ENCODE measurements at places on chromosomes 7 and 10.

DNA sequence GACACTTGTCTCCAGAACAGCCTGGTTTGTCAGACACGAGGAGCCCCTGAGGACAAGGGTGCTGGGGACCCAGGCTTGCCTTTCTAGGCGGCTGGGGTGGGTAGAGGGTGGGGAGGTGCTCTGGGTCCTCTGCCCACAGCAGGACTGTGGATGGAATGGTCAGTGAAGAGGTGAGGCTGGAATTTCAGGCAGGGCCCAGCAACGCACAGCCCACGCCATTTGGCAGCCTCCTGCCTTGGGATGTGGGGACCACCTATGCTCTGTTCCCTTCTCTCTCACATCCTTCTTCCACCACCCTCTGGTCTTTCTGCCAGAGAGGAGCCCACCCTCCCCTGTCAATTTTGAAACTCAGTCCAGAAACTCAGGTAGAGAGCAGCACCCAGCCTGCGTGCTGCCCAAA is 103.2 kb downstream of the CXCL12 start:
- no peak for DNase-seq

GRCh38 chr7:98314469-98314868 is 33.0 kb downstream of the BRI3 start:
- DNase-seq, result no peak

GRCh38 chr10:23158370-23158769 is 33.7 kb upstream of the PTF1A start:
- DNase-seq, result peak; percentile 30

- no peak for DNase-seq
Observed at GRCh38 chr10:120628197-120628596, 171.2 kb downstream of the PLPP4 start.

DNA sequence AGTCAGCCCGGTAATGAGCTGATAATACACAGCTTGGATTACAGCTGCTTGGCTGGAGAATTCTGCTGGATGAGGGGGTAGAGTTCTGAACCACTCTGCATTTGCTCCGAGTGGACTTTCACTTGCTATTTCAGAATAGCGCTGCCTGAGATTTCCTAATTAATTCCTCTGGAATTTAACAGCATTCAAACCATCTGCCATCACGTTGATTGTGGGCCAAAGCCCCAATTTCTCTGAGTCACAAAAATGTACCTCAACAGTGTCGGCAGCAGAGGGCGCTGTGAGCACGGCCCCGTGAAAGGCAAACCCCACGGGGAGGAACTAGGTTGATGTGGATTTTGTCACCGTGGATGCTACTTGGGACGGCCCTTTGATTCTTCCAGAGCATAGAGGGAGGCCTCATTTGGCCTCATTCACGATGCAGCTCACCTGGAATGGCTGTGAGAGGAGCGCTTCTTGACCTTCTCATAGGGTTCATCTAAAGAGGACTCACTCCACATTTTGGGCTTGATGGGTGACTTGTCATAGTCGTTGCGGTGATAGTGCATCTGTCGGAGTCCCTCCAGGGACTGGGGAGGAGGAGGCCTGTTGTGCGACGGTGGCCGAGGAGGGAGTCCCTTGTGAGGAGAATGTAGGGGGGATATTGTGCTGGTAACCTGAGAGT is 73.3 kb downstream of the PRPF18 start:
- peak; percentile 21 for DNase-seq

DNA sequence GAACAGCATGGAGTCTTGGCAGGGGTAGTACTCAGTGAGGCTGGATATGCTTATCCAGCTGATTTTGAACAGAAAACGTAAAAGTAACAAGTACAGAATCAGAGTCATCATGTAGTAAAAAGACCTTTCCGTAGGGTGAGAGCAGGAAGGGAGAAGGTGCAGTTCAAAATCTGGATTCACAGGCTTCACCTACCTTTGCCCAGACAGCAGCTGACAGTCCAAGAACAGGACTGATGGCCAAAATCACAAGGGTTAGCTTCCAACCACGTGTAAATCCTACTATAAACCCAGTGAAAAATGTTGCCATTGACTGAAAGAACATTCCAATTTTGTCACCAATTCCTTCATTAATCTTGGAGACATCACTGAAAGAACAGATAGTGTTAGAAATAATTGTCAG is 34.8 kb downstream of the ABCB1 start:
- DNase-seq, result no peak

DNA sequence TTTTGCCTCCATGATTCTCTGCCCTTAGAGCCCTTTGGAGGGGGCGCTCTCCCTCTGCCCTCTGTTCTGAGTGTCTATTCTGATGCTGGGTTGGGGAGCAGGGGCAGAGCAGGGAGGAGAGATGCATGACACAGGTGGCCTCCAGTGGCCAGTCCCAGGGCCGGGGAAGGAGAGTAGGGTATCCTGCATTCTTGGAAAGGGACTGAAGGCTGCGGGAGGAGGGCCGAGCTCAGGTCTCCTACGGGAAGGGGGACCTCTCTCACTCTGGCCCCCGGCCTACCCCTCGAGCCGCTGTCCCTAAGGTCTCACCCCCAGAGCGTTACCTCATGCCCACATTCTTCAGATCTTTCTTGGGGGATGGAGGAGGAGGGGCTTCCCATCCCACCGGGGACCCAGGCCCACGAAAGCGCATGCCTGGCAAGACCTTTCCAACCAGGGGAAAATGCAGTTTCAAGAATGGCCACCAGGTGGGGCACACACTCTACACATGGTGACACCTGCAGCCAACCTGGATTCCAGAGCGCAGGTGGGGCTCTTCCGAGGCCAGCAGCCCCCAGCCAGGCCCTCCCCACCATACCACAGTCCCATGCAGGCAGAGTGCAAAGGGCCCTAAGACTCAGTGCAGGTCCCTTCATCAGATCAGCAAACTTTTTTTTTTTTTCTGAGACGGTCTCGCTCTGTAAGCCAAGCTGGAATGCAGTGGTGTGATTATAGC is 86.4 kb downstream of the MYL10 start:
- no peak for DNase-seq

GRCh38 chr10:43210556-43210955 is 56.3 kb downstream of the RASGEF1A start:
- no peak for DNase-seq

DNA sequence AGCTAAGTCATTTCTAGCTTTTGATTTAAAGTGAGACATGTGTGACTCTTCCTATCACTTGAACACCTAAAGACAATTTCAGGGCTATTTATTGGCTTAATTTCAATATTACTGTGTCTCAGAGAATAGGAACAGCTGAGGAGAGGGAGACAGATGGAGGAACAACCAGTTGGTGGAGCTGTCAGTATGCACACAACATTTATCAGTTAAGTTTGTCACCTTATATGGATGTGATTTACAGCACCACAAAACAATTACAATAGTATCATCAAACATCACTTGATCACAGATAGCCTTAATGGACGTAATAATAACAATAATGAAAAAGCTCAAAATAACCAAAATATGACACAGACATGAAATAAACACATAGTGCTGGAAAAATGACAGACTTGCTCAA is 129.6 kb downstream of the NPSR1 start:
- DNase-seq, result no peak

All from AG04450 (cell line).